ENCODE measurements at places on chromosomes 5 and 9. TPM values are rescaled to one million over a fixed set of nuclear protein-coding genes. Genes with fewer than 3 reads are reported as not detected.

ARL14EPL gene
- not detected for total RNA-seq

RASEF gene
- total RNA-seq, result 20.2 TPM

GKAP1 gene
- 6.1 TPM for total RNA-seq

SGCD gene
- 1.8 TPM for total RNA-seq

ACSL6 gene
- total RNA-seq, result 0.61 TPM

BARHL1 gene
- total RNA-seq, result not detected

IRX2 gene
- total RNA-seq, result 99.7 TPM

TPPP gene
- total RNA-seq, result 16.0 TPM

PCDHGA9 gene
- 7.7 TPM for total RNA-seq

ADGRV1 gene
- total RNA-seq, result 45.2 TPM

SPATA31A3 gene
- total RNA-seq, result not detected

SLC4A9 gene
- 0.23 TPM for total RNA-seq

GABRB2 gene
- 1.1 TPM for total RNA-seq

GPR151 gene
- not detected for total RNA-seq

SLC46A2 gene
- total RNA-seq, result 23.6 TPM

PAX5 gene
- 0.64 TPM for total RNA-seq

CENPP gene
- total RNA-seq, result 3.9 TPM

IFNK gene
- not detected for total RNA-seq

All from upper lobe of left lung (tissue), 6 donors.